ENCODE measurements at places on chromosomes 7 and 10. TPM values are rescaled to one million over a fixed set of nuclear protein-coding genes. Genes with fewer than 3 reads are reported as not detected.

The CD36 gene
- total RNA-seq, result 22.0 TPM

GRCh38 chr7:45663167-45663921 lies 89.2 kb downstream of the ADCY1 start:
- no peak for DNase-seq

The CALML5 gene
- not detected for total RNA-seq

DNA sequence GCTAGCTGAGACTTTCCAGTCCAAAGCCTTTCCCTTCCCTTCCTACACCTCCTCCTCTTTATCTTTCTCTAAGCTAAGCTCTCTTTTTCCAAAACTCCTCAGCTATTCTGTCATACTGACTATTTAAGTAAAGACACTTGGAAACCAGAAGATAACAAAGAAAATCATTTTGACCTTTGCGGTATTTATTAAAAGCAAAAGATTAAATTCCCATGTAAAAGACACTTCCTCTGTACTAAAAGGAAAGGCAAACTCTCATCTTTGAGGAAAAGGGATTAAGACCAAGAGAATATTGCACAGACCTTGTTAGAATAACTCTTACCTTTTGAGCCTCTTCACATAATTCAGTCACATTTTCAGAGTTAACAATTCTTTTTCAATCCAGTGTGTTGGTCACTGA lies 15.8 kb downstream of the ST8SIA6 start:
- no peak for DNase-seq

DNA sequence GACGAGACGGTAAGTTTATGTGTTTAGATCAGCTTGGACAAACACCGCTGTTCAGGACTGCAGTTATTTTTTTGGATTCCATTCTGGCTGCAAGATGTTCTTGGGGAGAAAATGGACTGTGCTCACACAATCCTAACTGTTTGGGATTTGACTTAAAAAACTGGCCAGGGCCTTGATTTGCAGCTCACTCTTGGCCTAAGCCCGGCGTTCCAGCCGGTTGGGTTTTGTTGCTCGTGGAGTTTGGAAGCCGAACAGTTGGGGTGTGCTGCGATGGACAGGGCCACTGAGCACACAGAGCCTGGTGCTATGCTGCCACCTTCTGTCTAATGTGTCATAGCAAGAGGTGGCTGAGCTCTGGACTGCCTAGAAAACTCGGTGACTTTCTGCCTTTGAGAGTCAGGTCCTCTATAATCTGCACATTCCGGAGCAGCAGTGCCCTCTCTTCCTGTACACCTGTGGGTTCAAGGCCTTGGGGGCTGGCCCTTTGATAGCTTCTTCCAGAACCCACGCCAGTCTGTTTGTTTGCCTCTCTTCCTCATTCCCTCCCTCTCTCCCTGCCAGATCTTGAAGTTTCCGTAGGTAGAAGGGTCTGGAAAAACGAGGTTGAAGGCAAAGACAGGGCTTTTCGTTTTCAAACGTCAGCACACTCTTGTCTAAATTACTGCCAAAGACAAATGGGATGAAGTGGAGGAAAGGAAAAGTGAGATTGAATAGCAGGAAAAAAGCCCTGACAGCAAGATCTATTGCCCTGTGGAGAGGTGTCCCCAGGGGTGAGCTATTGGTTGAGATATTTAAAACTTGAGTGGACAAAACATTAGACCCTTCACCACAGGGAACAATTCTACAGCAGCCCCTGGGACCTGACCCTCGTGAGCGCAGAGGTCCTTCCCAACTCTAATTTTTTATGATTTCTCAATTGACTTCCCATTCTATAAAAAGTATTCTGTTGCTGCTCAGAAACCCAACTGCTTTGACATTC lies 167.5 kb upstream of the HABP2 start:
- DNase-seq, result peak; percentile 26

- DNase-seq, result no peak
Observed at GRCh38 chr10:603745-604144, 85.7 kb downstream of the DIP2C start.

DNA sequence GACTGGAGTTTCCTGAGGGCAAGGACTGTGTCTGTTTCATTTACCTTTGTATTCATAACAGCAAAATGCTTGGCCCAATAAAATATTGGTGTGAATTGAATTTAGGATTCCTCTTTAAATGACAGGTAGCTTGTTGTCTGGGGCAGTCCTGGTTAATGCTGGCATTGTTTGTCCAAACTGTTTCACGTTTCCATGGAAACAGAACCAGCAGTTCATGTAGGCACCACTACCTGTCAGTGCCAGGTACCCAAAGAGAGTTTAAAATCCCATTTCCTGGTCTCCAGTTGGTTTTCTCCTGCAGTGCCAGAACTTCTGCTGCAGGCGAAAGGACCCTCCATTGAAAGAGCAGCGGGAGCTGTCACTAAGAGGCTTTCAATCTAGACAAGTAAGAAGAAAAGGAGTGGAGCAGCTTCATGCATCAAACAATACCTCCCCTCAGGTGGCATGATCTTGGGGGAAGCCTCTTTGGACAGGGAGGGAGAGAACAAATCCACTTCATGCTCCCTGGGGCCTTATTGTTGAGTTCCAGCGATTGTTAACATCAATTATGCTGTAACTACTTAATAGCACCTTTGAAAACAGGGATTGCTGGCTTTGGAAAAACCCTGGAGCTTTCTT lies 109.6 kb downstream of the KIF20B start:
- DNase-seq, result no peak

GRCh38 chr10:34255035-34255434 lies 560.1 kb downstream of the PARD3 start:
- no peak for DNase-seq

The AKR1C3 gene
- 2.4 TPM for total RNA-seq

DNA sequence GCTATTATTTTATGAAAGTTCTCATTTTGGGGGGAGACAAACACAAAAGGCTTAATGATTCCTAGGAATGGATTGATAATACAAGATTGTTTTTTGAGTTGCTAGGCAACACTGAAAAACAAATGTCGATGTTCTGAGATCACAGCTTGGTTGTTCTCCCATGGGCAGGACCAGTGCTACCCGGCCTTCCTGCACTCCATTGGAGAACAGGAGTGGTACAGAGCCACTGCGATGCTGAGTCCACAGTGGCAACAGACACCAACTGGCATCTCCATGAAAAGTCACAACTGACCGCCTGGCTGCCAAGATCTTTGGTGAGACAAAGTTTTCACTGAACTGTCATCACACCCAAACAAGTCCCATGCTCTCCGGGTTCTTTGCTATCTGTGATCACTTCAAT lies 68.9 kb upstream of the NMT2 start:
- DNase-seq, result no peak

DNA sequence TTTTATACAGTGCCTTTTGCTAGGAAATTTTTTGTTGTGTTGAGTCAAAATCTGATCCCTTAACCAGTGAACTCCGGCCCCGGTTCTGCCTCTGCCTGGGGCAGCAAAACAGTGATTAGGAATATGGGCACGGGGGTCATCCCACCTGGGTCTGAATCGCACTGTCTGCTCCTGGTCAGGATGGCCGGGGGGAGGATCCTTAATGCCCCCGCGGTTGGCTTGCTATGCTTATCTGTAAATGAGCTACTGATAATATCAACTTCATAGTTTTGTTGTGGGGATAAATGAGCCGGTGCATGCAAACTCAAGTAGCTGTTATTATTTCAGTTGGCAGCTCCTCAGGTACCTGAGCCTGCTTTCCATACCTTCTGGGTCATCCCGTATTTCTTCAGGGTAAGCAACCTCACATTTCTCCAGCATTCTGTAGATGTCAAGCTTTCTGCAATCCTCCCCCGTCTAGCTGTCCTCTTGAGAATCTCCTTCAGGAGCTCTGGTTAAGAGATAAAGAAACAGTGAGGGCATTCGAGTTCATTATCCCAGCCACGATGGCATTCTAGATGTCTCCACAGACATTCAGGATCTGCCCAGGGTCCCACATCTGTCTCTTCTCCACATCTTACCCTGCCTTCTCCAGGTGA lies 592.2 kb downstream of the SDK1 start:
- no peak for DNase-seq

The FGFR2 gene
- total RNA-seq, result 34.2 TPM

GRCh38 chr7:17939606-17940301 lies 540 bp downstream of the SNX13 start:
- peak; percentile 35 for DNase-seq

GRCh38 chr7:2098496-2098895 lies 134.2 kb downstream of the MAD1L1 start:
- no peak for DNase-seq

The IDE gene
- 15.9 TPM for total RNA-seq

The SPAM1 gene
- not detected for total RNA-seq

DNA sequence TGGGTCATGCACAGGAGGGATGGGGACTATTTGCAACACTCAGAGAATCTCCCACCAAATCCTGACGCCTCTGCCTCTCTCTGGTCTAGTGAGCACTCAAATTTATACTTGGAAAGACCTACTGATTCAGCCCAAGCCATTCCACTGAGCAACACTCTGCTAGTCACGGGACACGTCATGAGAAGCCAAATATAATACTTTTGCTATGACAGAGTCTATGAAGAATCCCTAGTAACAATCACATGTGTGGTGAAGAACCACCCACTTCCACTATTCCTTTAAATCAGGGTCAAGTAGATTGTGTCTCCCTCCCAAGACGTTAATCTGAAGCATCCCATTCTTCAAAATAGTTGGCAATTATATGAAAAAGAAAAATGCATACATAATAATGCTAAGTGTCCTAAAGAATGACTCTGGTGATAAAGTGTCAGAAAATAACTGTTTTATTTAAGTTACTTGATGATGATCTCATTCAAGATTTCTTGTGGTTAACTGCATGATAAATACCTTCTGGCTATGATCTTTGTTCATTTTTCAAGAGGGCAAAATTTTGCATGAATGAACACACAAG lies 28.5 kb downstream of the CHCHD3 start:
- no peak for DNase-seq

DNA sequence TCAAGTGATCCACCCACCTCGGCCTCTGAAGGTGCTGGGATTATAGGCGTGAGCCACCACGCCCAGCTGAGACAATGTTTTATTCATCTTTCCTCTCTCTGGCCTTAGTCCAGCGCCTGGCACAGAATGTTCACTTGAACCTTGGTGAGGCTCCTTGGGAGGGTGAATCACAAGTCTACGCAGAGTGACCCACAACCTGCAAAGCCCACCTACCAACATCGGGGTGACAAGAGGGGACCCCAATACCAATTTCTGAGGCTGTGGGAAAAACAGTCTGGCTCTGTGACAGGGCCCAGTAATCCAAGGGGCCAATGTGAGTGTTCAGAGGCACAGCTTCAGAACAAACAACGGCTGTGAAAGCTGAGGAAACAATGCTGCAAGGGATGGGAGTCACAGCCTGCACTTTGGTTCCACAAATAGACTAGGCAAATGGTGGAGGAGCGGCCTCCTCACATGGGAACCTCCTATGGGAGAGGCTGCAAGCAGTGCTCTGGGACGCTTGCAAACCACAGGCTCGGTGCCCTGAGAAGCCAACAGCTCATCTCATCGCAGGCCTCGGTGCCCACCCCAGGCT lies 5.6 kb upstream of the MALSU1 start:
- no peak for DNase-seq

The DPP6 gene
- 56.3 TPM for total RNA-seq

DNA sequence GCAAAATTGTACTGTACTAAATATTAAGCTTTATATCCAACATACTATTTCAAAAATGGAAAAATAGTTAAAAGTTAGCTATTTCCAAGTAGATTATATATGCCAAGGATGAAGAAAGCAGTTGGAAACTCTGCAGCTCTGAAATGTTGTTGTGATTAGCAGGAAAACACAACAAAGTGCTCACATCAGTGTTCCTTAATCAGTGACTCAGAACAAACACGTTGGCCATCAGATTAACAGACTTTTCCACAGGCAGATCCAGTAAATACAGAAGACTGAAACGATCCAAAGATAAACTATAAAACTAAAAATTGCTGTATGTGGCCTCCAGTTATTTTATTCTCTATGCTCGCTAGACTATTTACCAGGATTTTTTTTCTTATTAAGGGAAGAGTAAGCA lies 99.6 kb upstream of the SEMA3D start:
- no peak for DNase-seq

The CHST3 gene
- 3.3 TPM for total RNA-seq

DNA sequence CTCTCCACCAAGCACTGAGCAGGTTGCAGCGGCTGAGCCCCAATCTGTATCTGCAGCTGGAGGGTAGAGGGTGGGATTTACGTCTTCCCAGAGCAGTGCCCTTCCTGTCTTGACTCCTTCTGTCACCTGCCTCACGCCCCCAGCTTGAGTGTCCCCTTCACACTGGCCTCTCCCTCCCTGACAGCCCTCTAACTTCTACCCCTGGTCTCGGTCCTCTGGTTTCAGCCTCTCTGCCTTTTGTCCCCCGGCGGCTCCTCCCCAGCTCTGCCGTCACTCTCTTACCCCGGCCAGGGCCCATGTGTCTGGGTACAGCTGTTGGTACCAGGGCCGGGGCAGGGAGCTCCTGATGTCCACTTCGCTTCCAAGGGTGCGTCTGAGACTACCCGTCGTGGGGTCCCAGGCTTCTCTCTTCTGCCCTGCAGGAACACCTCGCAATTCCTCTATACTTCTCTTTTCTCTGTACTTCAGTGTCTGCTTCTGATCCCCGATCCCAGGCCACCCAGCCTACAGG lies 654 bp downstream of the MUC3A start:
- DNase-seq, result no peak

GRCh38 chr7:107526672-107527071 lies 37.0 kb downstream of the COG5 start:
- no peak for DNase-seq

The ARHGAP22 gene
- total RNA-seq, result 1.6 TPM

DNA sequence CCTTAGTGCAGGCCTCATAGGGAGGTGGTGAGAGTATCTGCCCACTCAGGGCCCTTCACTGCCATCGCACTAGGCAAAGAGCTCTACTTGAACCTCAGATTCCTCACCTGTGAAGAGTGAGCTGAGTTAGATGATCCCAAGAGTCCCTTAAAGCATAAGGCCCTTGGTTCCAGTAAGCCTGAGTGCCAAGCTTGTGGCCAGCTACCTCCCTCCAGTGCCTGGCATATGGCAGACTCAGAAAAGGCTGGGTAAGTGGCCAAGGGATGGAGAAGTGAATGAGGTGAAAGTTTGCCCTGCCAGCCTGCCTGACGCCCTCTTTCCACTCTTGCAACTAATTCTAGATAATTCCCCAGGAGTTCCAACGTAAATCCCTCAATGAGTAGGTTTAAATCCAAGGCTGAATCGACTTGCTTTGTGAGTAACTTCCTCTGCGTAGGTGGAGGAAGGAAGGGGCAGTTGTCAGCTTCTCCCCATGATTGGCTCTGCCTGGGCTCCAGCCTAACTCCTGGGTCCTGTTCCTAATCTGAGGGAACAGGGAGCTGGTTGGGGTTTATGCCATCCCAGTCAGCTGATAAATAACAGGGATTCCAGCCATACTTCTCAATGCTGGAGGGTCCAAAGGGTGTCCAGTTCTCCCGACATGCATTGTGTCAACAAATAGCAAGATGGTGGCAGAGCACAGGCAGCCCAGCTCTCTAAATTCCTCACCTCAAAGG lies 14.2 kb downstream of the DUSP5 start:
- no peak for DNase-seq

The HTR5A gene
- total RNA-seq, result 2.9 TPM

The MUC12 gene
- total RNA-seq, result 0.41 TPM

DNA sequence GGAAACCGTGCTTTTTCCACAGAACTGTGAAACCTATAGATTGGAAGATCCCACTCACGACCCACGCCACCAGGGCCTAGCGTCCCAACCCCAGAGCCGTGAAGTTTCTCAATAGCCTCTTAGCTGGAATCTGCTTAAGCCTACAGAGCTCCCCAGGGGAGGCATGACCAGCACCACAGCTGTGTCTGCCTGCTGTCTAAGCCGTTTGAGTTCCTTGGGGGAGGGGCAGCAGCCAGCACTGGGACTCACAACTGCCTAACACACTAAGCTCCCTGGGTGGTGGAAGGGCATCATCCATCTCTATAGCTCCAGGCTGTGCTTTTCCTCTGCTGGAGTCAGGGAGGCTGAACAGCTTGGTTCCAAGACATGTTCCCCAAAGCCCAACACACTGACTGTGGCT lies 26.0 kb upstream of the TMEM140 start:
- no peak for DNase-seq
